Mesenteric fat pad (tissue), 1 donor: ENCODE measurements at places on chromosomes 12 and 14. TPM values are rescaled to one million over a fixed set of nuclear protein-coding genes. Genes with fewer than 3 reads are reported as not detected.

- DNase-seq = no peak
Observed at GRCh38 chr12:94254270-94254669, 105.9 kb downstream of the PLXNC1 start.

- DNase-seq = no peak
Observed at GRCh38 chr12:123715195-123715594, 3.0 kb downstream of the ATP6V0A2 start.

GRCh38 chr14:50763382-50764007 lies 67.5 kb downstream of the NIN start:
- no peak for DNase-seq

DNA sequence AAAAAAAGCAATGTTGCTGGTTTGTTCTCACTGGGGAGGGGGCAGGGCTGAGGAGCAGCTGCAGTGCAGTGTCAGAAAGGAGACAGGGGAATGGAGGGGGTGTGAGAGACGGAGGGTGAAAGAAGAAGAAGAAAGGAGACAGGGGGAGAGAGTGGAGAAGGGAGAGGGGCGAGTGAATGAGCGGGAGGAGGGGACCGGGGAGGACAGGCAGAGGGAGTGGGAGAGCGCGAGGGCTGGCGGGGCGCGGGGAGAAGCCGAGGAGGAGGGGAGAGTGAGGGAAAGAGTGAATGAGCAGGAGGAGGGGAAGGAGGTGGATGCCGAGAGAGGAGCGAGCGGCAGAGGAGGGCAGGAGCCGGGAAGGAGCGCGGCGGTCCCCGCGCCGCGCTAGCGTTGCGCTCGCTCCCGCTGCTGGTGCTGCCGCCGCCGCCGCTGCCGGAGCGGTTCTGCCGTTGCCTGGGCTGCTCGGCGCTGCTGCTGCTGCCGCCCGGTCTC lies at the start of gene NOVA1:
Gene NOVA1 (minus strand): TSS at position 445 of the 492 bp plus-strand sequence. CDS start 597 bp downstream, outside the sequence.
- peak; percentile 85 for DNase-seq

The NRIP2 gene
- 1.3 TPM for total RNA-seq

GRCh38 chr12:49547090-49547690 lies 8.4 kb downstream of the KCNH3 start:
- no peak for DNase-seq

- DNase-seq = no peak
Observed at GRCh38 chr12:88172844-88173407, 30.8 kb downstream of the TMTC3 start.

DNA sequence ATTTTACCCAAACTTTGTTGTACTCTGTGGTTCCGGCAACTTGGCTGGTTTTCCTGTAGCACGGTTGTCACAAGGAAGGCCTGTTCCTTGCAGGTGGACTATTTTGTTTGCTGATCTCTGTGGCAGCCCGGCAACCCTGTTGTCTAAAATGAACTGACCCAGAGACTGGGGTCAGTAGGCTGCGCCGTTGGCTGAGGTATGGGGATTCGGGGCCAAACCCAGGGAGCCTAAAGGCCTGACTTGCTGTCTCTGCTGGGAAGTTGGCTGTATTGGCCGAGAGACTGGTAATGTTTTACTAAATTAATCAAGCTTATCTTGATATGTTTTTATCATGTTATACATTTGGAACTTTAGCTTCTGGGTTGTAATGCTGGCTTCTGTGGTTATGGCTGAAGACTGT lies 13.8 kb downstream of the SMIM41 start:
- no peak for DNase-seq

The UNC79 gene
- 0.13 TPM for total RNA-seq

GRCh38 chr12:129844662-129845220 lies 59.1 kb downstream of the TMEM132D start:
- DNase-seq = no peak

The COX8C gene
- total RNA-seq = not detected

DNA sequence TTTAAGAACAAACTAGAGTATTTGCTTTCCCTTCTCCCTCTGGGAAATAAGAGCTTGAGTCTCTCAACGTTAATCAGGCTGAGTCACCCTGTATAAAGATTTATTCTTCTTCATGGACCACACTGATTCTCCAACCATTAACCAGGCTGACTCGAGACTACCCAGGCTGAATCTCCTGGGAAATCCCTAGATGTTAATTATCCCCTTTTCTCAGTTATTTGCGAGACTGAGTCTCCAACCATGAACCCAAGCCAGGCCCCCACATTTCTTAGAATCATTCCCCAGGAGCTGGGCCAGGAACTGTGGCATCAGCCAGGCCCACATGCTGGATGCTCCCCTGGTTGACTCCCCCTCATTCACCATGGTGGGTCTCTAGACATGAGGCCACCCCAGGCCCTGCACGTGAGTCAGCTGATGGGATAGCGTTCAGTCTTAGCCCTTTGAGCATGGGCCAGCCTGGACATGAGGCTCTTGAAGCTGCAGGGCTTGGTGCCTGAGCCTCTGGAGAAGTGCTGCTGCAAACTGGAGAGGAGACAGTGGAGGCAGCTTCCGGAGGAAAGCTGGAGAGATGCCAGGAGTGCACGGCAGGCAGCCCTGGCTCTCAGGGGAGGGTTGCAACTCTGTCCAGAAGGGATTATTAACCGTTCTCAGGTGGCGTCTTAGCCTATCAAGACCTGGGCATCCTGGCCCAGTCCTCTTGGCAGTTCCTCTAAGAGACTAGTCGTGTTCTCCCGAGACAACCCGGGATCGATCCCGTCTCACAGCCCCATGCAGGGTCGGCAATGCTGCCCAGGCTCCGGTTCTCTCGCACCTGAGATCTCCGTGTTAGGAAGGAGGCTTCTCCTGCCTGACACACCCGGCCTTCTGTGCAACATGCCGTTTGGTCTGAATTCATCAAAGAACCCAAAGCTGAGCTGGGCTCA lies 296.6 kb downstream of the ADGRD1 start:
- no peak for DNase-seq

DNA sequence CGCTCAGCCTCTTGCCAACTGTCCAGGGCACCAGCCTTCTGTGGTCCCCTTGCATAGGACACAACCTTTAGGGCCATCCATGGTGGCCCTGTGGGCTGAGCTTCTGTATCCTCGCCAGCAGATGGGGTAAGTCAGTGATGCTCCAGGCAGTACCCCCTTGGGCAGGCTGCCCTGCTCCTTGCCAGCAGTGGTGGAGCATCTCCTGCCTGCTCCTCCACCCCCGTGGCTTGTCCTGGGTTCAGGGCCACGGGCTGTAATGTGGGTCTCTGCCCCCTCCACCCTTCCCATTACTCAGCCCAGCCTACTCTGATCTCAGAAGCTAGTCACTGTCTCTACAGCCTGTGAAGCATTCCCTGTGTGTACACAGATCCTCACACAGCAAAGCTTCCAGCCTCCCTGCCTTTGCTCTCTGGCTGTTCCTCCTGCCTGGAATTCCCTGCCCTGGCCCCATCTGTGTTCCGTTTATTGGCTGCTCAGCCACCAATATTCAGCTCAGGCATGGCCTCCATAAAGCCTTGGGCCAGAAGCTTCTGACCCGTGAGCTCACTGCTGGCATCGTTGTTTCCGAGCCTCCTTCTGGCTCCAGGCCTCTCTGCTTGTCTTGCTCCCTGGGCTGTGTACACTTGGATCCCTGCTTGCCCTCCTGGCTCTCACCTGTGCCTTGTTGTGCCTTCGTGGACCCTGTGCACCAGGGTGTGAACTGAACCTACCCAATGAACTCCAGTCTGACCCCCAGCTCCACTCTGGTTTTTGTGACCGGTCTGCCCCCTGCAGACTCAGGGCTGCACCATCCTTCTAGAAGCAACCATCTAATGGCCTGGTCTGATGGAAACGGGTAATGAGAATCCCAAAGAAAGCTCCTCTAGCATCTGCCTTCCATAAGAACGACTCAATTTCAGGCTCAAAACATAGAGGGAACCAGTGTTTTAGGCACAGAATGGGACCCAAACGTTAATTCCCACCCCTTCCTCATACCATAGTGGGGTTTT lies 177.0 kb upstream of the PRMT8 start:
- DNase-seq = no peak

DNA sequence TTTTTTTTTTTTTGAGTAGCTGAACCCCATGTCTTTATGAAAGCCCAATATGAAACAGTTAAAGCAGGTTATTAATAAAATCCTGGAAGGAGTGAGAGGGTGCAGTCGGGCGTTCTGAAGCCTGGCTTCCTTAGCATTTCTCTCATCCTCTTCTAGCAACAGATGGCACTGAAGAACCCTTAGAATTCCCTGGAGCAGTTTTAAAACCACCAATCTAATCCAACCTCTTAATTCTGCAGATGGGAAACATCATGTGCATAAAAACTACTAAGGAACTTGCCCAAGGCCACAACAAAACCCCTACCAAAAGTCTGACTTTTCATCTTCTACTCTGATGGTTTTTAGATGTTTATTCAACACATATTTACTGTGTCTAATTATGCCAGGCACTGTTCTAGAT lies 25.2 kb downstream of the PRDM4 start:
- no peak for DNase-seq

GRCh38 chr12:16600525-16600924 lies 5.4 kb downstream of the LMO3 start:
- DNase-seq = no peak

The STXBP6 gene
- total RNA-seq = 2.4 TPM

- no peak for DNase-seq
Observed at GRCh38 chr12:92075425-92075914, 70.2 kb downstream of the BTG1 start.

The ANO4 gene
- 0.77 TPM for total RNA-seq

The RASAL1 gene
- not detected for total RNA-seq

DNA sequence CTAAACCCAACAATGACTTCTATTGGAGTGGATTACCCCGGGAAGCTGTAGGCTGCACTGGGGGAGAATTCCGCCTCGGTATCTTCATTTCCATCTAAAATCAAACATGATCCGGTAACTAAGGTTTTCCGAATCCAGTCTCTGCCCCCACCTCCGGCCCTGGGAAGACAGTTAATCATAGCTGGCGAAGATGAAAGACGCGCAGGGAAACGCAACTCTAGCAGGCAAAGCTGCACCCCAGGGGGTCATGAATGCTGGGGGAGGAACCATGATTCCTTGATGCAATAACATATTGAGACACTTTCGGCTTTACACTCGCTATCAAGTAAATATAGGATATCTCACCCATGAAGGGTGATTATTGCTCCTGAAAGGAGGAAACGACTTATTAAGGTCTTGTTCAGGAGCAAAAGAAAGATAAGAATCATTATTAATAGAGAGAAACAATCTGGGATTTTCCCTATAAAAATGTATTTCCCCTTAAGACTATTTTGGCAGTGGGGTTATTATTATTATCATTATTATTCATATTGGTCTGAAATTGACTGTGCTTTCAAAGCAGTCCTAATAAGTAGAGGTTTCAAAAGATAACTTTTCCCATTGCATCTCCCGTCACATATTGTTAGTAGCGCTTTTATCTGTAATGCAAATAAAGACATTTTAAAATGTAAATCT lies 614.9 kb downstream of the VRK1 start:
- no peak for DNase-seq

GRCh38 chr14:89233184-89233583 lies 183.8 kb downstream of the FOXN3 start:
- no peak for DNase-seq

- no peak for DNase-seq
Observed at GRCh38 chr12:66620026-66620425, 58.9 kb downstream of the GRIP1 start.

DNA sequence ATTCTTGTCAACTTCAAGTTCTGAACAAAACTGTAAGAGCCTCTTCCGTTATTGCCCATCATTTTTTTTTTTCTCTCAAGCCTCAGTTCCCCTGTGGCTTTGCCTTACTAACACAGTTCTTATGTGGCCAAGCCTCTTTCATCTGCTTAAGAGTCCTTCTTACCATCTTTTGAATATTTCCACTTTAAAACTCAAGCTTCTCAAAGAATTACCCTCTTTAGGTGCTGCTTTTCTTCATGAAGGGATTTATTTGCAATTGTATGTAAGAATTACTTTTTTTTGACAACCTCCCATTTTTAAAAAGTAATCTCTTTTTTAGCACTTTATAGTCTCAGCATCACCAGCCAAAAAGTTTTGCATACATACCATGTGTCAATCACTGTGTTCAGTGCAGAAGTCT lies 240.2 kb upstream of the RMST start:
- DNase-seq = no peak

The ERBB3 gene
- 1.9 TPM for total RNA-seq

DNA sequence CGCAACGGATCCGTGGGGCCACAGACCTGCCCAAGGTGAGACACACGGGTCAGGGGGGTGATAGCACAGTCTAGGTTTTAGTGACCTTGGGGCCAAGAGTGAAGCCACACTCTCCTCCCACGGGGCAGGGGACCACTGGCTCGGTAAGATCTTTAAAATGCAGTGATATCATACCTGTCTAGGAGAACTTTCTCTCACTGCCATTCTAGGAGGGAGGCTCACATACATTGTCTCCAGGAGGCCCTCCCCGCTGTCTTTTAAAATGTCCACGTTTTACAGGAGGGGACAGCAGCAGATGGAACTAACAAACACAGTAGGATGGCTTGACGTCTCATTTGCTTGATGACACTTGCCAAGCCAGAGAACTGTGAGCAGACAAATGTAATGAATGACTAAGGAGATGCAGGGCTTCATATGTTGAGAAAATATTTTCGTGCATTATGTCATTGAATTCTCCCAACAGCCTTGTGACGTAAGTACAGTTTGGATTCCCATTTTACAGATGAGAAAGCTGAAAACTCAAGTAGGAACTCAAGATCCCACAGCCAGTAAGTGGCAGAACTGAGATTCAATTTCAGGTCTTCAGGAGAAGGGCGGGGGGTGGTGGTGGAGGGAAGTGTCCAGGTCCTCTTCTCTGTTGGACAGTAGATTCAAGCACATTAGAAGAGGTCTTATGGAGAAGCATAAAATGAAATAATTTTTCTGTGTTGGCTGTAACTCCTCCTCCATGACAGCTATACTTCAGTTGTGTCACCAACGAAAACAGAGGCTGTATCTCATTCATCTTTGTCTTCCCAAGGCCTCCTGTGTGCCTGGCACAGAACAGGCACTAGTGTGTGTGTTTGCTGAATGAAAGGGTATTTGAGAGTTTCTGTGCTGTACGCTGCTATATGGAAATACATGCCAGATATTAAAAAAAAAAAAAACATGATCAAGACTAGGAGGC lies 2.1 kb downstream of the VASH1 start:
- DNase-seq = peak; percentile 26

DNA sequence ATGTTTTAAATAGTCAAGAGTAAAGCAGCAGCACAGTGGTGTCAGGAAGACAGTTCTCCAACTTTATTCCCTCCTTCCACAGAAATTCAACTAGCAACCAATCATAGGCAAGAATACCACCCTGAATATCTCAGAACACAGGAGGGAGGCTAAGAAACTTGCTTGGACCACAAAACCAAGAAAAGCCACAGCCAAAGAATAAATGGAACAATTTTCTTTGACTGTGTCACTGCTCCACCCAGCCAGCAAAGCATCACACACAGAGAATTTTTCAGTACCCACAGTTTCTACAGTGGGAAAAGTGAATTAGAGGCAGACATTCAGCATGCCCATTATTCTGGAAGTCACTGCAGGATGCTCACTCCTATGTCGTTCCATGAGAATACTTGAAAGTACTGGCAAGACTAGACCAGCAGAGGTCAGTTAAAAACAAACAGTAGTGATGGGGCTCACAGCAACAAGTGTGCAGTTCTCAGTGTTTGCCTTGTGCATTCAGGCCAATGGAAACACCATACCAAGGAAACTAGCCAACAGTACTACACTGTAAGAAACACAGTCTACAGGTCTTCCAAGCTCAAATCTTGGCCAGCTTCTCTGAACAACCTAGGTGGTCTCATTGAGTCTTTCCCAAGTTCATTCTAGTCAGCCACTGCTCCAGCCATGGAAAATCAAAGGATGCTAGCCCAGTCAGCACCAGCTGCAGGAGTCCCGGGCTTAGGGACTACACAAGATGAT lies 56.8 kb upstream of the FOXG1 start:
- DNase-seq = no peak
